ENCODE measurements at places on chromosomes 1 and 21.
A peak's percentile ranks its signal among the peaks of the same experiment; 100 is the strongest.

- DNase-seq, result no peak
Observed at GRCh38 chr21:31480228-31480627, 136.2 kb upstream of the TIAM1 start.

DNA sequence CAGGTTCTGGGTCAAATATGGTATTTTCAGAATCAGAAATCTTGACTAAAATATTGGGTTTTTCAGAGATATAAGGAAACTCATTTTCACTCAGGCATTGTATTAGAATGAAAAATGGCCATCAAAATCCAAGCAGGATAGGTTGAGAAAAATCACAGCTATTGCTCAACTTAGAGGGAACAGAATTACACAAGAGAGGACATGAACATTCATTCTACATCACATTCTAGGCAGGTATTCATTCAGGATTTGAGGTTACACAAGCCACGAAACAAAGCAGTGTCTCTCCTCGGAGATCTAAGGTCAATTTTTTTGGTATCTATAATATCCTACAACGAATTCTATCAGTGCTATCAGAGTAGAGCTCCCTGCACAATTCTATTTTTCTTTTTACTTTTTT, 163.6 kb upstream of the HP1BP3 start:
- DNase-seq, result no peak

DNA sequence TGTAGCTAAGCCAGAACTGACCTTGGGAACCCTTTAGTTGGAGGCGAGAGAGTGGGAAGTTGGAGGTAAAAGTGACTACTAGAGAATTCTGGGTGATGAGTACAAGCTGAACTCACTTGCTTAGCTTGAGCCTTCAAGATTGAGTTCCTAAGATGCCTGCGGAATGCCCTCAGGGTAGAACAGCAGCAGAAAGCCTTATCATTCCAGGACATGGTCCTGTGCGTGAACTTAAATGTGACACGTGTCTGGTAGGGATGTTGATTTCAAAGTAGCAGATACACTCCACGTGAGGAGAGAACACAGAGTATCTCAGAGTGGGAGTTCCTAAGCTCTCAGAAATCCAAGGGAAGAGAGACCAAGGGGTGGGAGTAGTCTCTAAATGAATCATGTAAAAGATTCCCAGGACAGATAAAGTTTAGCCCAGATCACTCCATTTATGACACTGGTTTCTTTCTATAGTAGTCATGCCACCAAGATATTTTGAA, 60.1 kb downstream of the KCNK1 start:
- no peak for DNase-seq

- peak; percentile 35 for DNase-seq
Observed at GRCh38 chr1:67339623-67340343, 32.1 kb downstream of the IL12RB2 start.

DNA sequence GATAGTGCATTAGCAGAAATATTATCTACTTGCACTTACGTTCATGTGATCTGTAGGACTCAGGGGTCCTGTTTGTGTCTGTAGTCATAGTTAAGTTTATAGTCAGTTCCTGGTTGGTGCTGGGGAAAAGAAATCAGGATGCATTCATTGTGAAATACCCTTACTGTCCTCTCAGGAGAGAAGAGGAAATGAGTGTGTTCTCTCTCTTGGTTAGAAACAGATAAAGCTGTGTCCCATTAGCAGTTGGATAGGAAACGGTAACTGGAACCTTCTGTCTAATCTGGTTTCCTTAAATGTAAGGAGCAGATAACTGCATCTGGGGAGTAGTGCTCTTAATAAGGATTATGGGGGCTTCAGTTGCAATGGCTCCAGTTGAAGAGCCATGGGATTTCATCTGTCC, 8.9 kb downstream of the SDCCAG8 start:
- DNase-seq, result peak; percentile 44

GRCh38 chr1:77473690-77474089, 191.9 kb downstream of the AK5 start:
- peak; percentile 71 for DNase-seq

DNA sequence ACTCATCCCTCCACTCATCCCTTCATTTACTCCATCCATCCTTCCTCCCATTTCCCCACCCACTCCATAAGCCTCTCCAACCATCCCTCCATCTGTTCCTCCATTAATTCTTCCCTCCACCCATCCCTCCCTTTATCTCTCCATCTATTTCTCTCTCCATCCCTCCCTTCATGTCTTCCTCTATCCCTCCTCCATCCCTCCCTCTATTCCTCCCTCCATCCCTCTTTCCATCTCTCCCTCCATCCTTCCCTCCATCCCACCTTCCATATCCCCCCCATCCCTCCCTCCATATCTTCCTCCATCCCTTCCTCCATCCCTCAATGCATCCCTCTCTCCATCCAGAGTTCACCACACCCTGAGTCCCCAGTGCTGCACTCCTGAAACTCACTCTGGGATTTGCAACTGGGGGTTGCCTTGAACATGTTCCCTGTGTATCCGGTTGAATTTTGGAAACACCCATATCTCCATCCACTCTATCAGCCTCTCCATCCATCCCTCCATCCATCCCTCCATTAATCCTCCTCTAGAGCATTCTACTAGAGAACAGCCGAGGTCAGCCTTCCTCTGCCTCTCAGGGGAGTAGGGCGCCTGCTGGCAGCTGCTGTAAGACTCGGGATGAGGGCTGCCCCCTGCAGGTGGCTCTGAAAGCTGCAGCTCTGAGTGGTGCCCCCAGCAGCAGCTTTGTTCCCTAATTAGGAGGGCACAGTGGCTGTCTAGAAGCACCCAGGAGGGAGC, 39.4 kb downstream of the ABCG1 start:
- DNase-seq, result peak; percentile 14

DNA sequence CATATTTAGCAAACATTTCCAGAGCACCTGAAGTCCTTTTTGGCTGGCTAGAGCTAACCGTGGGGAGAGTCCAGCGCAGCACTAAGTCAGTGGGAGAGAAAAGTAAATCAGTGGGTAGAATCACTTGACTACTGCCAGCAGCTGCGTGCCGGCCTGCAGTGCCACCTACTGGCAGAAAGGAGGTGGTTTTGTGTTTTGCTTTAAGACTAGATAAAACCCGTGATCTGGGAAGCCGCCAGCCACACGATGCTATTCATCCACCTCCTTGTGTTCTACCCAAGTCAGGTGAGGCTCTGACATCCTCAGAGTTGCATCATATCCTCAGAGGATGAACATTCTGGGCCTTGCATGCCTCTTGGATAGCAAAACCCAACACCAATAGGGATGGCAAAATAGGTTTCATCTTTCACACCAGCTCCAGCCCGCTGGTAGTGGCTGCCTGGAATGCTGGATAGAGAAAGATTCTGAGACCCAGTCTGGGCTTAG, 14.1 kb upstream of the HEYL start:
- DNase-seq, result peak; percentile 48

GRCh38 chr1:150829751-150830150, 21.7 kb upstream of the CTSK start:
- DNase-seq, result no peak

DNA sequence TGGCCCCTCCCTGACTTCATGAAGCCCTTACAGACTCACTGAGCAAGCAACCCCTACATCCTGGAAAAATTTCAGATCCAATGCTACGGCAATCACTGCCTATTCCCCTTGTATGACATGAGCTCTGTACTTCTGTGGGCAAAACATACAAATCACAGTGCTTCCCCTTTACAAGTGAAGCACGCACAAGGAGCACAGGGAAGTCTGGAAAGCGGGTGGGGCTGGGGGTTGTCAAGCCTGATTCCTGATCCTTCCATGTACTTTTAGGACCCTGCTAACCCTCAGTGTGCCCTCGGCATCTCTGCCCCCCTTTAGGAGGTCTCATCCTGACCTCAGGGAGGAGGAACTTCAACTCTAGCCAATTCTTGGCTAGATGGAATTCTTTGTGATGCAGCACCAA, 405.7 kb upstream of the POU3F1 start:
- DNase-seq, result no peak

GRCh38 chr1:97989094-97989680, 68.4 kb upstream of the DPYD start:
- DNase-seq, result no peak

- no peak for DNase-seq
Observed at GRCh38 chr1:25912076-25912831, 6.0 kb upstream of the STMN1 start.

DNA sequence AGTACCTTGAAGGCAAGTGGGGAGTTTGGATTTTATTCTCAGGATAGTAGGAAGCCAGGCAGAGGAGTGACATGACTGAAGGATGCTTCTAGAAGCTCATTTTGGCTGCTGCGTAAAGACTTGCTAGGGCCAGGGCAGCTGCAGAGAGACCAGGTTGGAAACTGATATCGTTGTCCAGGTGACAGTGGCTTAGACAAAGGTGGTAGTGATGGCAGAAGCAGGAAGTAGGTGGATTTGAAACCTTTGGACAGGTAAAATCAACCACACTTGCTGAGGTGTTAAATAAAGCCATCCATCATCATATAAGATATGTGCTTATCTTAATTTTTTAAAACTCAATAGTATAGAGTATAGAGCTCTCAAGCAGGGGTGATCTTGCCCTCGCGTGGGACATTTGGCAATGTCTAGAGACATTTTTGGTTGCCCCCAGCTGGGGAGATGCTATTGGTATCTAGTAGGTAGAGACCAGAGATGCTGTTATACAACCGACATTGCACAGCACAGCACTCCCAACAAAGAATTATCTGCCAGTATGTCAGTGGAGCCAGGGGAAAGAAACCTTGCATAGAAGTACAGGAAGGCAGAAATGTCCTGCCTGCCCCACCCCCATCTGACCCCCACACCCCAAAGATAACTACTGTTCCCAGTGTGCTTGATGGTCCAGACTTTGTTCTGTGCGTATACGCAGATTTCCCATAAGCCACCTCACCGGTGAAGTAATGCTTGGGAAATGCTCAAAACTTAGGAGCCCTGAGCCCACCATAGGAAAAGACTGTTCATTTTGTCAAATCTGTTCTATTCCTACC, 31.1 kb downstream of the TMEM51 start:
- DNase-seq, result no peak

DNA sequence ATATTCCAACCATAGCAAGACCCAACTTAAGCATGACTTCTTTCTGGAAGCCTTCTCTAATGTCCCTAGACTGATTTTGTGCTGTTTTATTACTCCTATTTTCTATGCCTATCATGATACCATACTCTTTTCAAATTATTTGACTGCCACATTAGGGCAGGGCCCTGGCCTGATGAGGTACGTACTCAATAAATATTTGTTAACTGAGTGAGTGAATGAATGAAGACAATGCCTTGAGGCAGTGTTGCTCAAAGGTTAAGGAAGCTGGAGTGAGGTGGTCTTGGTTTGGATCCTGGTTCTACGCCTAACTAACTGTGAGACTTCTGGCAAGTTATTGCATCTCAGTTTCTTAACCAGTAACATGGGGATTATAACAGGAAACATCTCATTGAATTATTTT, 38.3 kb upstream of the BACH1 start:
- no peak for DNase-seq

DNA sequence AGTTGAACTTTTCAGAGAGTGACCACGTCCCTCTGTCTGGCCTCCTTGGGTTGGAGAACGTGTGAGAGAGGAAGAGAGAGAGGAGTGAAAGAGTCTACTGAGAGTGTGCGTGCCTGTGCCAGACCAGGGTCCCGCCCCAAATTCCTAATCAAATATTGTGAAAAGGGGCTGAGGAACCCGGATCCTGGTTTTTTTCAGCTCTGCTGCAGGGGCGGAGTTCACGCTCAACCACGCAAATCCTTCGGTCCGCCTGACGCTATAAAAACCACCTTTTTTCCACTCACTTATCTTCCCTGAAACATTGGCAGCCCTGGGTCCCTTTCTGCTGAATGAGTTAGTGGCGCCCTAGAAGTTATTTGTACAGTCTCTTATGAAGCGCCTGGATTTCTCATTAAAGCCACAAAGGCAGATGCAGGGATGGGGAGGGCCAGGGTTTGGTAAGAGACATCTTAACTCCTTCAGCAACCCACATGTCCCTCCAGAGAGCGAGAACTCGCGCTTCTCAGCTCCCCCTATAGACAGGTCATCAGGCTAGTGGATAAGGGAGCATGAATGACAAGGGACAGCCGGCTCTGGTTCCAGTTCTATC, at the start of gene FMOD:
FMOD (minus strand) TSS at position 86 of the 589 bp plus-strand sequence. CDS start 2,852 bp downstream, outside the sequence.
- DNase-seq, result no peak

GRCh38 chr1:180230791-180231505, 884 bp downstream of the LHX4 start:
- no peak for DNase-seq

- no peak for DNase-seq
Observed at GRCh38 chr21:45670731-45671130, 27.2 kb downstream of the PCBP3 start.

- DNase-seq, result no peak
Observed at GRCh38 chr1:228289239-228289849, 81.5 kb downstream of the OBSCN start.

GRCh38 chr1:26003756-26004155, 5.9 kb upstream of the PAFAH2 start:
- no peak for DNase-seq

DNA sequence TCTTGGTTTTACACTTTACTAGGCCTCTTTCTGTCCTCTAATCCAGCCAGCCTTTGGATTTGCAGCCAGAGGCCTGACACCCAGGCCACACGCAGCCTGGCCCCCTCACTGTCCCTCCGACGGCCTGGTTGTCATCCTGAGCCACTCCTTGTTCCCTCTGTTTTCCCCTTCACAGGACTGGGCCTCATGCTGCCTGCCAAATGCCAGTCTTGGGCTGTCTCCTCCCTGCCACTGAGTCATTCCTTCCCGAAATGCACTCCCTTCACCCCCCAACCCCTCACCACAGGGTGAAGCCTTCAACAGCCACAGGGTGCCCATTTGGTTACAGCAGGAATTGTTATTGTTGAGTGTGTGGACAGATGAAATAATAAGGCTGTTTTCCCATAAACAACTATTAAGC, 21.3 kb downstream of the ACOT11 start:
- no peak for DNase-seq

DNA sequence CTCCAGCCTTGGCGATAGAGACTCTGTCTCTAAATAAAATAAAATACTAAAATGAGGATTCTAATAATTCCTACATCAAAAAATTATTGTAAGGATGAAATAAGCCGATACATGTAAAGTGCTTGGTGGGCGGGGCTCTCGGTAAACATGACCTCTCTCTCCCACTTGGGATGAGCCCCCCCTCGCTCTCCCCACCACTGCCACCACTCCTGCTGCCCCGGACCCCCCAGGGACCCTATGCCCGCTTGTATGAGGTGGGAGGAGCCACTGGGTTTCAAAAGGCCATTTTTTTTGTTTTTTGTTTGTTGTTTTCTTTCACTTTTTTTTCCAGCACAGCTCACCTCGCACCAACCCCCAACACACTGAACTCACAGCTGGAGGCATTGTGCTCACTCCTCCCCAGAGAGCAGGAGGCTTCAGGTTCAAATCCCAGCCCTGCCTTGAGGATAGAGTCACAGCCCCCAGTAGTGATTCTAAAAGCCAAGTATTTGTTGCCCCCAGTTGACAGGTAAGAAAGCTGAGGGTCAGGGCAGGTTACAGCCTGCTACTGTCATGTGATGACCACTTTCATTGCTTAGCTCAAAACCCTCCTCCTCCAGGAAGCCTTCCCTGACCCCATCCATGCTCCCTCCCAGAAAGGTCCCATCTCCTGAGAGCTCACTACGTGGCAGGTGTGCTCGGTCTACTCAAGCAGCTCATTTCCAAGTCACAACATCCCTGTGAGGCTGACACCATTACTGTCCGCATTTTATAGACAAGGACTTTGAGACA, 4.2 kb downstream of the SDC3 start:
- no peak for DNase-seq

GRCh38 chr1:1178794-1179331, 5.2 kb downstream of the TTLL10 start:
- DNase-seq, result no peak

GRCh38 chr1:81585371-81585770, 215.4 kb upstream of the ADGRL2 start:
- DNase-seq, result no peak

- DNase-seq, result no peak
Observed at GRCh38 chr1:56054959-56055358, 524.4 kb downstream of the PLPP3 start.

GRCh38 chr1:84385347-84385746, 12.9 kb upstream of the DNASE2B start:
- no peak for DNase-seq

Measured in GM04504 (cell line).